IMR-90 (cell line): ENCODE measurements at places on chromosomes 16 and 17. TPM values are rescaled to one million over a fixed set of nuclear protein-coding genes. Genes with fewer than 3 reads are reported as not detected.

The GRAPL gene
- polyA plus RNA-seq: not detected in 2 replicates

- H3K36me3 ChIP-seq: no peaks in the 10 kb centered on the region
- H3K27ac ChIP-seq: no peak overlapping the region
- H3K4me1 ChIP-seq: no peaks in the 10 kb centered on the region
- H3K27me3 ChIP-seq: no peaks in the 10 kb centered on the region
These were observed 118.2 kb upstream of the KCNJ18 start for GRCh38 chr17:21573961-21574610.

DNA sequence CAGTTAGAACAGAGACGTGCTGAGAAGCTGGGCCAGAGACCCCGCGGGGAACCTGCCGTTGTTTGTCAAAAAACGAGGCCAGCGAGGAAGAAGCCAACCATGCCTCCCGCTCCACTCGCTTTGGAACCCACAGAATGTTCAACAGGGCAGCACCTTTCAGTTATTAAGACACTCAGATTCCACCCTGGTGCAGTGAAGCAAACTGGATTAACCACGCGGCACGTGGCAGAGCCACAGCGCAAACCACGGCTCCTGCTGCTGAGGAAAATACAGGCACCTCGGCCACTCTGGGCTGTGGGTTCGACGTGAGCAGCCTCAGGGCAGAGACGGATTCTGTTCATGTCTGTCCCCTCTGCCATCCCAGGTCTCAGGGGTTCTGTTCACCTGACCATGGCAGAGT, 24.4 kb downstream of the ALOX15 start:
- DNase-seq: no peak
- H3K27ac ChIP-seq: no peak overlapping the region

GRCh38 chr17:7997186-7997585, 5.2 kb upstream of the GUCY2D start:
- H3K27ac ChIP-seq: no peak overlapping the region
- H3K4me1 ChIP-seq: no peaks in the 10 kb centered on the region
- DNase-seq: peak; percentile 36
- peaks cover 39% of the 10 kb centered on the region for H3K27me3 ChIP-seq
- no peaks in the 10 kb centered on the region for H3K36me3 ChIP-seq

The IL34 gene
- polyA plus RNA-seq: 2.0 and 2.5 TPM in 2 replicates

- no peak overlapping the region for H3K27ac ChIP-seq
- H3K4me1 ChIP-seq: no peaks in the 10 kb centered on the region
- H3K36me3 ChIP-seq: 0 out of 2 replicates have a peak, but pooled peaks cover 1% of the 10 kb centered on the region
- no peak overlapping the region for H3K4me3 ChIP-seq
These were observed 50.3 kb downstream of the EMP2 start for GRCh38 chr16:10529895-10530669.

- no peak overlapping the region for H3K27ac ChIP-seq
- no peaks in the 10 kb centered on the region for H3K4me1 ChIP-seq
- no peak overlapping the region for H3K4me3 ChIP-seq
- no peaks in the 10 kb centered on the region for H3K36me3 ChIP-seq
- H3K27me3 ChIP-seq: peaks cover 7% of the 10 kb centered on the region; the same call in 1 of the 2 replicates
These were observed 7.5 kb upstream of the TMEM170A start for GRCh38 chr16:75471723-75472633.

The ST6GALNAC2 gene
- 0.10 TPM in 1 of 2 replicates, not detected in the other for polyA plus RNA-seq

The BCL6B gene
- not detected in 2 replicates for polyA plus RNA-seq

The CD300LB gene
- not detected in 2 replicates for polyA plus RNA-seq

GRCh38 chr17:7807206-7807605, 26.8 kb upstream of the KDM6B start:
- H3K4me3 ChIP-seq: no peak overlapping the region
- peaks cover 17% of the 10 kb centered on the region for H3K27me3 ChIP-seq
- DNase-seq: no peak
- H3K27ac ChIP-seq: no peak overlapping the region
- no peaks in the 10 kb centered on the region for H3K36me3 ChIP-seq

- peaks cover 9% of the 10 kb centered on the region for H3K27me3 ChIP-seq
- no peak overlapping the region for H3K4me3 ChIP-seq
- DNase-seq: peak; percentile 26
- peaks cover 4% of the 10 kb centered on the region for H3K4me1 ChIP-seq
These were observed 6.1 kb upstream of the STAC2 start for GRCh38 chr17:39231591-39232551.

GRCh38 chr16:82013139-82013538, 1.9 kb upstream of the SDR42E1 start:
- no peaks in the 10 kb centered on the region for H3K4me1 ChIP-seq
- no peak for DNase-seq
- peaks cover 12% of the 10 kb centered on the region for H3K27me3 ChIP-seq
- H3K27ac ChIP-seq: no peak overlapping the region

- H3K4me3 ChIP-seq: no peak overlapping the region
- no peaks in the 10 kb centered on the region for H3K4me1 ChIP-seq
These were observed 13.0 kb downstream of the AIPL1 start for GRCh38 chr17:6421700-6422604.

DNA sequence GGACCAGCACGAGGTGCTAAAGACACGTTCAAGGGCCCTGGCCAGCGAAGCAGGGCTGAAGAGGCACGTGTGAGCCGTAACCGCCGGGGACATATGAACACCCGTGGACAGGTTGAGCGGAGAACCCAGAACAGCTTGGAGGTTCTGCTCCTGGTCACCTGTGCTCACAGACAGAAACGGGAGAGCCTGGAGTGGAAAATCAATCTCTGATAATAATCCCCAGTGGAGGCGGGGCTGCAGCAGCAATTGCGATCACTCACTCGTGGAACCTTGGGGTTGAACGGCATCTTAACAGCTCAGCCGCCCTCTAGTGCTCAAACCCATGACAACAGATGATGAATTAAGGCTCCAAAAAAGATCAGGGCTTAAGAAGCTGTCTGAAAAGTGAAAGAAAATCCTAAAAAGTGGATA, 25.6 kb downstream of the WIPI1 start:
- peaks cover 75% of the 10 kb centered on the region for H3K36me3 ChIP-seq
- no peak overlapping the region for H3K27ac ChIP-seq
- H3K4me1 ChIP-seq: peaks cover 2% of the 10 kb centered on the region; the same call in 1 of the 2 replicates

DNA sequence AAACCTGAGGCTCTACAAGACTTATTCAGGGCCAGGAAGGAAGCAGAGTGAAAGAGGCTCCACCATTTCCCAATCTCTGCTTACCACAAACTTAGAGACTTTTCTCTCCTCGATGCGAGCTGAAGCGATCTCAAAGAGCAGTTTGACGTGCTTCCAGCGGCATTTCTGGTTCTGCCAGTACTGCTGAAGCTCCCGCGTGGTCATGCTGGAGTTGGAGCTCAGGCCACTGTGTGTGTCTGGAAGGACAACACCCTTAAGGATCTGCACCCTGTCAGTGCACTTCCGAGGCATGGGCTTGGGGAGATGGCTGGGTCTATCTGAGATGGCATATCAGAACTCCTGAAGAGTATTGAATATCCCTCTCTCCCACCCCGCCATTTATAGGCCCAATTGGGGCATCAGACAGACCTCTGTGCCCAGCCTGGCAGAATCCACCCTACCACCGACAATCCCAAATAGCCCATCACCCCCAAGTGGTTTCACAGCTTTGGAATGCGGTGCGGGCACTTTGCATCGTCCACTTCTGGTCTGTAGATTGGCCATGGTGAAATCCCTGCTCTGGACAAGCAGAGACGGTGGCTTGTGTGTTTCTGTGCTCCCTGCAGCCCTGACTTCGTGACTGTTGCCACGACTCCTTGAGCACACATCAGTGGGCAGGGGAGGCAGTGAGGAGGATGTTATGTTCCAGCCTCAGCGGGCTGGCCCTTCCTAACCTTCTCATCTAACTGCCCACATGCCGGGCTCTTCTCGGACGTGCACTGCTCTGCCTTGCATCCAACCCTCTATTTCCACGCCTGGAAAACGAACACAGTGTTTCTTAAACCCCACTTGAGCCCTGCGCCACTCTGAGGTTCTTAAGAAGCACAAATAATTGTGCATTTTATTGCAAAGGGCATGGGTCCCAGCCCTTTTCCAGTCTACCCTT, 5.2 kb downstream of the SNX20 start:
- H3K27me3 ChIP-seq: peaks cover 5% of the 10 kb centered on the region
- H3K36me3 ChIP-seq: no peaks in the 10 kb centered on the region
- DNase-seq: no peak
- H3K27ac ChIP-seq: no peak overlapping the region
- no peak overlapping the region for H3K4me3 ChIP-seq
- H3K4me1 ChIP-seq: no peaks in the 10 kb centered on the region

The CACNA1G gene
- polyA plus RNA-seq: 0.03 TPM in 2 replicates

The GP1BA gene
- not detected in 2 replicates for polyA plus RNA-seq

- H3K4me1 ChIP-seq: 0 out of 2 replicates have a peak, but pooled peaks cover 2% of the 10 kb centered on the region
- no peaks in the 10 kb centered on the region for H3K27me3 ChIP-seq
- no peak overlapping the region for H3K27ac ChIP-seq
These were observed 16.0 kb upstream of the RHOT1 start for GRCh38 chr17:32126325-32126724.

The KRTAP9-2 gene
- polyA plus RNA-seq: not detected in 2 replicates

The NTN1 gene
- polyA plus RNA-seq: 0.07 and 0.11 TPM in 2 replicates

The NLE1 gene
- 18.0 and 18.6 TPM in 2 replicates for polyA plus RNA-seq

- no peaks in the 10 kb centered on the region for H3K4me1 ChIP-seq
- no peaks in the 10 kb centered on the region for H3K27me3 ChIP-seq
- no peak overlapping the region for H3K27ac ChIP-seq
- H3K36me3 ChIP-seq: no peaks in the 10 kb centered on the region
These were observed 51.5 kb upstream of the RCVRN start for GRCh38 chr17:9956474-9957131.

DNA sequence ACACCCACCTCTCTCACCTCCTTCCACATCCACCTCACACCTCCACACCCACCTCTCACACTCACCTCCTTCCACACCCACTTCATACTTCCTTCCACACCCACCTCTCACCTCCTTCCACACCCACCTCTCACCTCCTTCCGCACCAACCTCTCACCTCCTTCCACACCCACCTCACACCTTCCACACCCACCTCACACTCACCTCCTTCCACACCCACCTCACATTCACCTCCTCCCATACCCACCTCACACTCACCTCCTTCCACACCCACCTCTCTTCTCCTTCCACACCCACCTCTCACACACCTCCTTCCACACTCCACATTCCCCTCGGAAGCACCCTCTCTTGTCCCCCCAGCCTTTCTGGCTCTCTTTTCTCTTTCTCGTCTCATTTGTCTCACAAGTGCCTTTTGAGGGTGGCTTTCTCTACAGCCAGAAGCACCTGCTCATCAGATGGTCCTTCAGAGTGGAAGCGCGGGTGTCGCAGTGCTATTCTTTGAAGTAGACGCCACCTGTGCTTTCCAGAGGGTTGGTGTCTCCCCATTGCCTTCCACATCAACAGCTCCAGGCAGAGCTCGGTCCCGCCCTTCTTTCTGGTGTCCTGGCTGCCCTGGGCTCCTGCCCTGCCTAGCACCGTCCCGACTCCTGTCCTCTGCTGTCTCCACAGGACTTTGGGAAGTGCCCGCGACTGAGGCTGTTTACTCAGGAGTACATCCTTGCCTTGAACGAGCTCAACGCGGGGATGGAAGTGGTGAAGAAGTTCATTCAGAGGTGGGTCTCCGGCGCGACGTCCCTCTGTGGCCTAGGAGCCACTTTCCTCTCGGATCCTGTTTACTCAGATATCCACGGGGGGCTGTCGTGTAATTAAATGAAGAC, 109.4 kb upstream of the PLCG2 start:
- no peak overlapping the region for H3K4me3 ChIP-seq
- no peak for DNase-seq
- no peaks in the 10 kb centered on the region for H3K4me1 ChIP-seq
- H3K27ac ChIP-seq: no peak overlapping the region
- no peaks in the 10 kb centered on the region for H3K27me3 ChIP-seq

DNA sequence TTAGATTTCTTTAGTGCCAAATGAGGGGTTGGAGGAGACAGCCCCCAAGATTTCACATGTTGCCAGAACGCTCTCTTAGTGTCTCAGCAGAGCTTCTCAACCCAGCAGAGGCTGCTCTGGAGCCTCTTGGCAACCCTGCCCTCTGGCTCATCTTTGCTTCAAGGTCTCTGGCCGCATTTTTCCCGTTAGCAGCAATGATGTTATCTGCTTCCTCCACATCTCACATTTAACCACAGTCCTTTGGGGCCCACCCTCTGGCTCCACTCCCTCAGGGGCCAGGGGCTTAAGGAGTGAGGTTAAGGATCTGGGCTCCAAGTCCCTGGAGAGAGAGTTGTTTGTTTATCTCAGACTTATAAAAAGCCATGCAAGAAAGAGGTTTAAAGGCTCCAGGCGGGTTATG, 3.3 kb upstream of the XYLT1 start:
- H3K36me3 ChIP-seq: no peaks in the 10 kb centered on the region
- no peak overlapping the region for H3K4me3 ChIP-seq
- H3K4me1 ChIP-seq: peaks cover 5% of the 10 kb centered on the region; the same call in 1 of the 2 replicates
- H3K27ac ChIP-seq: no peak overlapping the region
- no peak for DNase-seq

GRCh38 chr17:7555320-7555948, 3.1 kb upstream of the TNFSF13 start:
- no peak for DNase-seq
- H3K4me1 ChIP-seq: peaks cover 6% of the 10 kb centered on the region; the same call in 1 of the 2 replicates
- no peaks in the 10 kb centered on the region for H3K27me3 ChIP-seq
- no peak overlapping the region for H3K4me3 ChIP-seq
- no peak overlapping the region for H3K27ac ChIP-seq
- H3K36me3 ChIP-seq: peaks cover 4% of the 10 kb centered on the region; the same call in 1 of the 2 replicates

- DNase-seq: no peak
- no peak overlapping the region for H3K4me3 ChIP-seq
- no peaks in the 10 kb centered on the region for H3K36me3 ChIP-seq
- peaks cover 9% of the 10 kb centered on the region for H3K4me1 ChIP-seq
- no peaks in the 10 kb centered on the region for H3K27me3 ChIP-seq
- no peak overlapping the region for H3K27ac ChIP-seq
These were observed 23.9 kb downstream of the UBE2G1 start for GRCh38 chr17:4342535-4342934.

The ITGAD gene
- not detected in 2 replicates for polyA plus RNA-seq

DNA sequence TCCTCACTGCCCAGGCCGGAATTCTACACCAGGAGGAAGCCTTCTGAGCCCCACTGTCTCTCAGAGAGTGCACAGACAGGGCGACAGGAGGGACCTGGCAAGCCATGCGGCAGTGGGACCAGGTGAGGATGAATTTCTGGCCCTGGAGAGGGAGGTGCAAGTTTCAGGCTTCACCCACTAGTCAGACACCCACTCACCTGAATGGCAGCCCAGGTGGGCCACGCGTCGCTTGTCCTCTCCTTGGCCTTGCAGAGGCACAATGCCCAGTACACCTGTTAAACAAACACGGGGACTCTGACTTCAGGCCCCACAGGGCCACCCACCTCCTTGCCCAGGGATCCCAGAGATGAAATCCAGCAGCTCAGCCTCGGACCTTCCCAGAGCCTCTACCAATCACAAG, 4.2 kb downstream of the CORO7 start:
- no peak overlapping the region for H3K4me3 ChIP-seq
- DNase-seq: no peak
- H3K36me3 ChIP-seq: peaks cover 11% of the 10 kb centered on the region

- no peaks in the 10 kb centered on the region for H3K36me3 ChIP-seq
- H3K27ac ChIP-seq: no peak overlapping the region
- DNase-seq: no peak
- no peak overlapping the region for H3K4me3 ChIP-seq
These were observed 1.5 kb upstream of the MARF1 start for GRCh38 chr16:15644267-15644961.

- H3K27me3 ChIP-seq: no peaks in the 10 kb centered on the region
- peaks cover 16% of the 10 kb centered on the region for H3K36me3 ChIP-seq
- H3K4me1 ChIP-seq: peaks cover 13% of the 10 kb centered on the region
- H3K4me3 ChIP-seq: no peak overlapping the region
- no peak for DNase-seq
These were observed 129.0 kb downstream of the KATNIP start for GRCh38 chr16:27678955-27679354.

The EME2 gene
- polyA plus RNA-seq: 9.6 and 11.1 TPM in 2 replicates
